ENCODE measurements at places on chromosomes 6 and 20.
A peak's percentile ranks its signal among the peaks of the same experiment; 100 is the strongest.

DNA sequence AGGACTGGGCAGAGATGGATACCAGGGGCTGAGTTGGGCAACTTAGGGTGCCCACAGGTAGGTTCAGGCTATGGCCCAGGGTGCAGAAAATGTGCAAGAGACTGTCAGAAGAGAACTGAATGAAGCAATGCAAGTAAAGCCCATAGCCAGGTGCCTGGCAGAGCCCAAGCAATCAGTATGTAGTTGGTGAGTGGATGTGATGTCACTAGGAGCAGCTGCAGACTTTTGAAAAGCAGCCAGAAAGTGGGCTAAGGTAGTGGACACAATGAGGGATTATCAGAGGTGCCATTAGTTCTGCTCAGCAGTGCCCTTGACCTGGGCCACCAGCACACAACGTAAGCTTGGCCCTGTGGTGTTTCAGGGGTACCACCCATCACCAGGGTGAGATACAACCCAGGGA lies 135.3 kb downstream of the SOBP start:
- DNase-seq: no peak

- no peak for DNase-seq
Observed at GRCh38 chr6:107970255-107970654, 12.2 kb upstream of the SEC63 start.

DNA sequence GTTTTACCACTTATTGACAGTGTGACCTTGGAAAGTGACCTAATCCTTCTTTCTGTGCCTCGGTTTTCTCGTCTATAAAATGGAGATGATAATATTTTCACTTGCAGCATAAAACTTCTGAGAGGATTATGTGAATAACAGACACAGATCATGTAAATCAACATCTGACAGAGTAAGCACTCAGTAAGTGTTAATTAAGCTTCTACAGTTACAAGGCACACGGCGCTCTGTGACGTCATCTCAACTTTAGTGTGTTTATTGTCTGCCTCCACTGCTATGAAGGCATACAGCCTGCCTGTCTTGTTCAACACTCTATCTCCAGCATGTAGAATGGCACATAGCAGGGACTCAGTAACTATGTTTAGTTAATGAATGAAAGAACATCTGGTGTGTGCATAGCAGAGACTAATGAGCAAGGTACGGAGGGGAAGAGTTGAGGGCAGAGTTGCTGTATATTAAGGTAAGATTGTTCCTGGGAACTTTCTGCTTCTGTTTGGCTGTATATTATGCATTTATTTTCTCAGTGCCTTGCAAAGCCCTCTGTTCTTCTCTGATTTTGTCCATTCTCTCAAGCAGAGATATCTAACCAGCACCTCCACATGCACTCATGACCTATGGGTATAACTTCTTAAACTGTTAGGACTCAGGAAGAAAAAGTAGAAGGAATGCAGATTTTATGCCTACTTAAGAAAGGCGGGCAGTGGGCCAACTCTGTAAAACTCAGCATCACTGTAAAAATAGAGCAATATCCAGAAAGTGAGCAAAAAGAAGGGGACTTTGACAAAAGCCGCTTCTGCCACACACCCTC lies 66.4 kb upstream of the STMND1 start:
- no peak for DNase-seq

DNA sequence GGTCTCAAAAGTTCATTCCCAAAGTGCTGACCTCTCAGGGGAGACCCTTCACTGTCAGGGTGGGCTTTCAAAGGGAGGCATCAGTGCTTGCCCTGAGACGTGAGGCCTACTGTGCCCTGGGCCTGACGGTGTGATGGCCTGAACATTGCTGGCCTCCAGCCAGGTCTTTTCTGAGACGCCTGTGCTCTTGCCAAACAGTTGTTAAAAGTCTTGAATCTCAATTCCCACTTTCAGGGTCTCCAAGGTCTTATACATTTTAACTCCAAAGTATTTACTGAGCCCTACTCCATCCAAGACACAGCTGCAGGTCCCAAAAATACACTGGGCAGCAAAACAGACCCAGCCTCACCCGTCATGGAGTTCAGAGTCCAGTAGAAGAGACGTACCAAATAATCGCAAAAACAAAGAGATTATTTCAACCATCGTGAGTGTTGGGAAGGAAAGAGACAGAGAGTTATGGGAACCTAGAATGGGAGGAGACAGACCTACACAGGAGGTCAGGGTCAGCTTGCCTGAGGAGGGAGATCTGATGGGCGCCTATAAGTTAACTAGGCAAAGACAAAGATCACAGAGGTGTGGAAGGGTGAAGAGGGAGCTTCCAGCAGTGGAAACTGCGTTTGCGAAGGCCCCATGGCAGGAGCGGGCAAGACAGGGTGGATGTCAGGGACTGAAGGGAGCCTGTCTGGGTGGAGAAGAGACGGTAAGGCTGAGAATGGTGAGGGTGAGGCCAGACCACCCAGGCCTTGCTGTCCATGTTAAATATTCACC lies 446.3 kb downstream of the PREX1 start:
- no peak for DNase-seq

GRCh38 chr6:35016502-35017321 lies 124.4 kb downstream of the TCP11 start:
- peak; percentile 41 for DNase-seq

GRCh38 chr6:68638230-68638900 lies 3.3 kb downstream of the ADGRB3 start:
- no peak for DNase-seq

GRCh38 chr20:2212456-2213015 lies 83.3 kb upstream of the TGM3 start:
- DNase-seq: no peak

- DNase-seq: no peak
Observed at GRCh38 chr20:57680131-57680716, 29.6 kb downstream of the PMEPA1 start.

GRCh38 chr6:93079061-93079460 lies 340.3 kb downstream of the EPHA7 start:
- no peak for DNase-seq

DNA sequence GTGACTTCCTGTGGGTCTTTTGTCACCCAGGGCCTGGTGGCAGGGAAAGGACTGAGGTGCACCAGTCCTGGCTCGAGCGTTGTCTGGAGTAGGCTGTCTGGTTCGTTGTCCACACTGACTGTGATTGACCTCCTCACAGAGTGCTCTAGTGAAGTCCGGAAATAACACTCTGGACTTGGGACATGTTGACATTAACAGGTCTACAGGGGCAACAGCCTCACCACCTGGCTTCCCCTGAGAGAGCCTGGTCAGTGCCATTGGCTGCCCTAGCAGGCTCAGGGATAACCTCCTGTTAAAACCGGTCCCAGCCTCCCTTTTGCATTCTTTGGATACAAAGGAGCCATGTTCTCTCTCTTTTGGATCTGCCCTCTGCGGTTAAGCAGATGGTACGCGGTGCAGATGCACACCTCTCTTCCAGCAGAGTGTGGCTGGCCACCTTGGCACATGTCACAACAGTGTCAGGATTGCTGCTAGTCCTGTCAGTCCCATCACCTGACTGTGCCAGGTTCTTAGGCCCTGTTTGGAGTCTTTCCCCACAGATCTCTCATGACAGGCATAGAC lies 46.2 kb downstream of the CDS2 start:
- DNase-seq: no peak

- DNase-seq: no peak
Observed at GRCh38 chr6:64010010-64010409, 374.4 kb downstream of the PHF3 start.

DNA sequence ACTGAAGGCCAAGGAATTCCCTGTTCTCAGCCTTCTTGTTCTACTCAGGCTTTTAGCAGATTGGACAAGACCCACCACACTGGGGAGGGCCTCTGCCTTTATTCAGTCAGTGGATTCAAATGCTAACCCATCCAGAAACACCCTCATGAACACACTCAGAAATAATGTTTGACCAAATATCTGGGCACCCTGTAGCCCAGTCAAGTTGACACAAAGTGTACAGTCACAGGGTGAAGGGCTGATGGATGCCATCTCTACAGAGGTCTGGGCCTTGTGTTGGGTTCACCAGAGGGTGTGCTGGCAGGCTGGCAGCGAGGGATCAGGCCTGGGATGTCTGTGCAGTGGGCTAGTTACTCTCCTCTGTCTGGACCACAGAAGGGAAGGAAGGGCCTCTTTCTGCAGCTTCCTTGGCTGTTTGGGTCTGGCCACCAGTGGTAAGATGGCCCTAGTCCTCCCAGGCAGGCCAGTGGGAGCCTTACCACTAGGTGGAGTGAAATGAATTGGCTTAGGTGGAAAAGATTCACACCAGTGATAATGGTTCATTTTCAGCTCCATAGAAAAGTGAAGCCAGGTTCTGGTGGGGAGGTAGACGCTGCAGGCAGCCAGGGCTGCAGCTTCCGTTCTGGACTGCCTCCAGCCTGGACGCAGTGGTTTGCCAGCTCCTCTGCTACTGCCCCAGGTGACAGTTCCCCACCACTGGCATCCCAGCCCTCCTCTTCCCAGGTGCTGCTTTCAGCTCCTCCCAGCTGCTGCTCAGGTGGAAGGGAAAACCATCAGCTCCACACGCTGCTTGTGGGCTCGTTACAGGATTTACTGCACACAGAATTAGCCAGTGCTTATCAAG lies 9.2 kb downstream of the TUBB2A start:
- no peak for DNase-seq

GRCh38 chr6:71888756-71889340 lies 2.5 kb downstream of the RIMS1 start:
- DNase-seq: no peak

All from MG63 (cell line).